Stimulated activated CD8-positive, alpha-beta memory T cell treated with anti-CD3 and anti-CD28 coated beads, Interleukin-2, amount 100 ng/mL, for 1 hour (primary cell): ENCODE measurements at places on chromosomes 4 and X.

DNA sequence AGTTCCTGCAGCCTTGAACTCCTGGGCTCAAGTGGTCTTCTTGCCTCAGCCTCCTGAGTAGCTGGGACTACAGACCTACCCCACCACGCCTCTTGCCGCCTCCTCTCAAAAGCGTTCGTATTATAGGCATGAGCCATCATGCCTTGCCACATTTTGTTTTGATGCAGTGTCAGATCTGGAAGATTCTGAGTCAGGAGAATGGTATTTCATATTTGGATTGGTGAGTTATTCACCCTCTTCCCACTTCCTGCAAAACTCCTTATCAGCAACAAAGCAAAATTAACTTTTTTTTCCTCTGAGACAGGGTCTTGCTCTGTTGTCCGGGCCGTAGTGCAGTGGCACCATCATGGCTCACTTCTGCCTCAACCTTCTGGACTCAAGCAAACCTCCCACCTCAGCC is 29.6 kb downstream of the REST start:
- DNase-seq, result no peak

DNA sequence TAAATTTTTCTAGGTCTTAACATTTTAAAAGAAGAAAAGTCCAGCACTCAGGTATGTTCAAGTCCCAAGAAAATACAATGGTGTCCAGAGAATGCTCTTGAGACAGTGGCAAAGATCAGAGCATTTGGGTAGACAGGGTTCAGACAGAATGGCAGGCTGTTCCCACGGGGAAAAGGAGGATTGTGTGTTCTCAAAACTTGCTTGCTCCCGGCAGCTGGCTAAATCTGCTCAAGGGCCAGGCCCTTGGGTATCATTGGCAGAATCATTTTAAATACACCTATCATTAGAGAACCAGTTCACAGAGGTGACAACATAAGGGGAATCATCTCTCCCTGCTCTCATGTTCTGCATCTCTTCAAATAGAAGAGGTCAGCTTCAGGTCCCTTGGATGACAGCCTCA is 456.3 kb downstream of the DTHD1 start:
- DNase-seq, result no peak

DNA sequence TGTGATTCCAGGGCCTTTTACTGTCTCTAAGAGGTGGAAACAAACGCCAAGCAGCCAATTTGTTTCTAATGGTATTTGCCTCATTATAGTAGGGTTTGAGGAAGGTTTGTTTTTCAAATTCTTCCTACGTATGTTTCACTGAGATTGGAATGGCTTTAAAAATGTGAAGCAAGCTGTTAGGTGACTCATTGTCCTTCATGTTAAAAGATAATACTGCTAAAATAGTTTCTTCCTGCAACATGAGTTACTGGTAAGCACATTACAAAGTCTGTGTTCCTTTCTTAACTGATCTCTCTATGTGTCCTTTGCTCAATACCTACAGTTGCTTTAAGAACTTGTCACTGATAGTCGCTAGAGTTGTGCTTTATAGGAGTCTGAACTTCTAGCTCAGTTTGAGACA is 1183.9 kb downstream of the RPA4 start:
- no peak for DNase-seq

DNA sequence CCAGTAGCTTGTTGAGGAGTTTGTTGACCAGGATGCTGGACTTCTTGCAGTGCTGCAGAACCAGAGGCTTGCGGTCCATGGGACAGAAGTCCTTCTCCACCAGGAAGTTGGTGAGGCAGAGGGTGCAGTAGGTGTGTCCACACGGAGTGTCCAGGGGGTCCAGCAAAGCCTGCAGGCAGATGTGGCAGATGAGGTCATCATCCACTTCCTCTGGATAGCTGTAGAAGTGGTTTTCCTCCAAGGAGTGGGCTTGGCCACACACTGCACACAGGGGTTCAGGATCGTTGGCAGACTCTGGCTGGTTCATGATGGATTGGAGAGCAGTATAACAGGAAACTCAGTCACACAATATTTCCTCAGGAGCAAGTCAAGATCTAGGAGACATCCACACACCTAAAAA is 17.6 kb downstream of the LNX1 start:
- DNase-seq, result no peak

DNA sequence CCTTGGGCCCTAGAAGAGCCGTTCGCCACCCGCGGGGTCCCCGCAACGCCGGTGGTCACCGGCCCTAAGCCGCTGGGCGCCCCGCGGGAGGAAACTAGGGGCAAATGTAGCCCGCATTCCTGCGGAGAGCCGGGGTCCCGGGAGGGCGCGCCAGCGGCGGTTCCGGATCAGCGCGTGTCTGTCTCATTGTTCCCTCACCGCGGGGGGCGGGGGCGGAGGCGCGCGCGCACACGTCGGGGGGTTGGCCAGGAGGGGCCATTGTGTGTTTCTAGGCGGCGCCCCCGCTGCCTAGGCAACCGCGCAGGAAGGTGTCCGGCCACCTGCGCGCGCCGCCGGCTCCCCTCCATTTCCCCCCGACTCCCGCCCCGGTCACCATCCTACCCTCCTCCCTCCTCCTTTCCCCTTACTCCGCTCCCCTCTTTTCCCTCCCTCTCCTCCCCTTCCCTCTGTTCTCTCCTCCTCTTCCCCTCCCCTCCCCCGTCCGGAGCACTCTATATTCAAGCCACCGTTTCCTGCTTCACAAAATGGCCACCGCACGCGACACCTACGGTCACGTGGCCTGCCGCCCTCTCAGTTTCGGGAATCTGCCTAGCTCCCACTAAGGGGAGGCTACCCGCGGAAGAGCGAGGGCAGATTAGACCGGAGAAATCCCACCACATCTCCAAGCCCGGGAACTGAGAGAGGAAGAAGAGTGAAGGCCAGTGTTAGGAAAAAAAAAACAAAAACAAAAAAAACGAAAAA is 789 bp upstream of the DDX3X start:
- peak; percentile 81 for DNase-seq

GRCh38 chr4:155614111-155614762 is 52.4 kb upstream of the GUCY1A1 start:
- no peak for DNase-seq

- no peak for DNase-seq
Observed at GRCh38 chr4:184347251-184348239, 126.8 kb downstream of the IRF2 start.

DNA sequence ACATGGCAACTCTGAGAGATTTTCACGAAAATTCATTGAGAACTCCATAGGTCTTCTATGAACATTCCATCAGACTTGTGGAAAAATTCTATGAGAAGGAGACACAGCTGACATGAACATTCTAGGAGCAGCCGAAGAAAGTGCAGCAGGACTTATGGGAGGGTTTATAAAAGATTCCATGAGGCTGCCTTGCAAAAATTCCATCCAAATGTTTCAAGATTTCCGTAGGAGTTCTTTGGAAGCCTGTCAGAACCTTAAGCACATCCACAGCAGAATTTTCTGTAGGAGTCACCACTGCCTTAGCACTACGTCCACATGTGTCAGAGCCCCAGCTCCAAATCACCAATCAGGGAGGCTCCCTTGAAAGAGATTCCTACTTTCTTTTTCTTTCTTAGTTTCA is 67.0 kb upstream of the MSX1 start:
- DNase-seq, result no peak

DNA sequence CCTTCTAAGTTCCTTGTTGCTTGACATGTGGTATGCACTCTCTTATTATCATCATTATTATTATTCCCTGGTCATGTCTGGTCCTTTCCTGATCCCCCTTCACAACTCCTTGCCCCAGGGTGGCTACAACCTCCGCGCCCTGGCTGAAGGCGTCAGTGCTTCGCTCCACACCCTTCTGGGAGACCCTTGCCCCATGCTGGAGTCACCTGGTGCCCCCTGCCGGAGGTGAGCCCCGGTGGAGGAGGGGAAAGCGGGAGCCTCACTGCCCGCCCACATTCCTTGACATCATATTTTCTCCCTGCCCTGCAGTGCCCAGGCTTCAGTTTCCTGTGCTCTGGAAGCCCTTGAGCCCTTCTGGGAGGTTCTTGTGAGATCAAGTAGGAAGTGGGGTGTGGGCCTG is 11.0 kb upstream of the ERAS start:
- DNase-seq, result no peak

GRCh38 chrX:71164071-71164470 is 19.4 kb downstream of the NLGN3 start:
- no peak for DNase-seq

DNA sequence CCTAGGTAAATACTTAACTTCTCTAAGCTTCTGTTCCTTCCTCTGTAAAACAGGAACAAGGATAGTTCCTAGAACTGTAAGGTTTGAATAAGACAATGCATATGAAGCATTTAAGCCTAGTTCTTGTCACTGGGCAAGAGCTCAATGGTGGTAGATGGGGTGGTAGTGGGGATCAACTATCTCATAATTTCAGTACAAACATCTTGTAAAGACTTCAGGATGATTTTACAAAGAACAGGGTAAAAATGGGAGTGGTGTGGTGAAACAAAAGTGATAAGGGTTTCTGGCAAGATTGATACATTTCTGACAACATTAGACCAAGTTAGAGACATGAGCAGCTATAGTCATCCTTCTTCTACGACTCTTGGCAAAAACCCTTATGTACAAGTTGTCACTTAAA is 137.8 kb downstream of the SCFD2 start:
- no peak for DNase-seq

DNA sequence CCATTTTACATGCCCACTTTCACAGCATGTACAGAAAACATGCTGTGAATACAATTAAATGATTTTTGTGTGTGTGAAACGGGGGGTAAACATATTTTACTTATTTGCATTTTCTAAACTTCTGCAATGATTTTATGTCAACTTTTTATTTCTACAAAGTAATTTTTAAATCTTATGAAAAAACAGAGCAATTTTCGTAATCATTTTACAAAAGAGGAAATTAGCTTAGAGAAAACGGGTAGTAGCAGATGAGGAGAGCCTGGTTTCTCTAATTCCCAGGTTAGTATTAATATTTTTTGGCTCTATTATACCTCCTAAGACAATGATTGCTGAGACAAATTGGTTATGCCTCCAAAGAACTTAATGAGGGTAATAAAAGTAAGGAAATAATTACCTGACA is 3.2 kb downstream of the TKTL2 start:
- DNase-seq, result no peak

GRCh38 chr4:169236873-169237626 is 33.7 kb downstream of the SH3RF1 start:
- DNase-seq, result no peak

- DNase-seq, result no peak
Observed at GRCh38 chr4:165793236-165793635, 79.8 kb upstream of the TLL1 start.

GRCh38 chr4:98248934-98249333 is 12.2 kb upstream of the RAP1GDS1 start:
- no peak for DNase-seq

- DNase-seq, result no peak
Observed at GRCh38 chrX:119067023-119067739, 5.6 kb upstream of the CT47C1 start.

GRCh38 chr4:12612876-12613275 is 871.3 kb downstream of the RAB28 start:
- no peak for DNase-seq

GRCh38 chrX:40922307-40922706 is 162.9 kb upstream of the USP9X start:
- DNase-seq, result no peak
